Left hindlimb (tissue), 1 donor: ENCODE measurements at places on chromosomes 6 and 20.
A peak's percentile ranks its signal among the peaks of the same experiment; 100 is the strongest.

- DNase-seq, result peak; percentile 62
Measured at GRCh38 chr20:49186535-49187329, 1.4 kb downstream of the STAU1 start.

GRCh38 chr6:15623276-15624116 is 39.3 kb downstream of the DTNBP1 start:
- no peak for DNase-seq

DNA sequence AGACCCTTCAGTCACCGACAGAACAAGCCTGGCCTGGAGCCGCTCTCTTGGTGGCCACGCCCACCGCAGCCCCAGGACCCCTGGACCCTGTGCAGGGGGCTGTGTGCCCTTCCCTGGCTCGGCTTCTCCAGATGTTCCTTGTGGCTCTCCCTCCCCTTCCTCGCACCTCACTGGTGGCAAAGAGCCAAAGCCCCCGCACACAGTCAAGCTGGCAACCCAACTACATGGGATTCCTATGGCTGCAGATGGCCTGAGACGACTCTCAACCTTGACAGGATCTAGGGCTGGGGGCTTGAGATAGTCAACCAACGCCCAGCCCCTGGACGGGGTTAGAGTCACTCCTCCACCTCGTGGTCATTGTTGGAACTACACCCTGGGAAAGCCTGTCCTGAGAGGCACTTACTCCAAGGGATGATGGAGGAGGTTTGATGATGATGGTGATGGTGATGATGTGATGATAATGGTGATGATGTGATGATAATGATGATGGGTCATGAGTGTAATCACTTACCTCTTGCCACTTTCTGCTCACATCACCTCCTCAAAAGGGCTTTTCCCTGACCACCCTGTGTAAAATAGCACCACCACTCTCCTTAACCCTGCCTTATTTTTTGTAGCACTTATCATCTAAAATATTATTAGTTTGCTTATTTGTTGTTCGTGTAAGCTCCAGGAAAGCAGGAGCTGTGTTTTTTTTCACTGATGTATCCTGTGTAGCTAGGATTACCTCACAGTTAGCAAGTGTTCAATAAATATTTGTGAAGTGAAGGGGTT is 278.4 kb downstream of the LRFN2 start:
- DNase-seq, result peak; percentile 59

- DNase-seq, result no peak
Measured at GRCh38 chr6:98957450-98957849, 9.7 kb upstream of the FBXL4 start.

GRCh38 chr6:166351715-166352285 is 9.5 kb upstream of the SFT2D1 start:
- no peak for DNase-seq

DNA sequence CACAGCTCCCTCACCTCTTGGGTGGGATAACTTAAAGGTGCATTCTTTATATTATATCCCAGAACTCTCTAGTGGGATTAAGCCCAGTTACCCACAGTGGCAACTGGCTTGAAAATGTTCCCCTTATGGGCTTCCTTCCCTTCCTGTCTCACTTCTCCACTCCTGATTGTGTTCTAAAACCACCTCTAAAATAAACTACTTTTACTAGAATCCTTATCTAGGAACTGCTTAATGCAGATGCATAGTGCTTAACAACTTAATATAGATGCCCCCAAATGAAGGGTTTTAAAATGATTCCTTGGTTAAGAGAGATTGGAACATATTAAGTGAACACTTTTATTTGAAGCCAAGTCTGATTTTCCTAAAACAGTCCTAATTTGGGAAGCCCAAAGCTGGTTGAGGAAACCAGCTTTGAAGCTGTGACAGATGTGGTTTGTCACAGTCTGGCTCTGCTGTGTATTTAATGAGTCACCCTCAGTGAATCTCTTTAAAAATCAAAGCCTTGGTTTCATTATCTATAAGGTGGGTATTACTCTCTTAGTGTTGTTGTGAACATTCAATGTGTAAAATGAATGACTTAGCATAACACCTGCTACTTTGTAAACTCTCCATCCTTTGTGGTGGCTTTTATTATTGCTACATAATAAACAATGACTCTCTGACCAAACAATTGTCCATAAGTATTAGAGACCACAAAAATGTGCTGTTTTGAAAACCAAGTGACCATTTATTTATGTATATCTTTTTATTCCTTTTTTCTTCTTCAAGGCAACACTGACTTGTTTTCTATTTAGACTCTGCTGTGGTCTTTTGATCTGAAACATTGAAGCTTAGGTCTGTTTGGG is 24.4 kb downstream of the PLCB1 start:
- DNase-seq, result no peak

GRCh38 chr6:43919774-43920173 is 149.8 kb downstream of the VEGFA start:
- DNase-seq, result no peak

DNA sequence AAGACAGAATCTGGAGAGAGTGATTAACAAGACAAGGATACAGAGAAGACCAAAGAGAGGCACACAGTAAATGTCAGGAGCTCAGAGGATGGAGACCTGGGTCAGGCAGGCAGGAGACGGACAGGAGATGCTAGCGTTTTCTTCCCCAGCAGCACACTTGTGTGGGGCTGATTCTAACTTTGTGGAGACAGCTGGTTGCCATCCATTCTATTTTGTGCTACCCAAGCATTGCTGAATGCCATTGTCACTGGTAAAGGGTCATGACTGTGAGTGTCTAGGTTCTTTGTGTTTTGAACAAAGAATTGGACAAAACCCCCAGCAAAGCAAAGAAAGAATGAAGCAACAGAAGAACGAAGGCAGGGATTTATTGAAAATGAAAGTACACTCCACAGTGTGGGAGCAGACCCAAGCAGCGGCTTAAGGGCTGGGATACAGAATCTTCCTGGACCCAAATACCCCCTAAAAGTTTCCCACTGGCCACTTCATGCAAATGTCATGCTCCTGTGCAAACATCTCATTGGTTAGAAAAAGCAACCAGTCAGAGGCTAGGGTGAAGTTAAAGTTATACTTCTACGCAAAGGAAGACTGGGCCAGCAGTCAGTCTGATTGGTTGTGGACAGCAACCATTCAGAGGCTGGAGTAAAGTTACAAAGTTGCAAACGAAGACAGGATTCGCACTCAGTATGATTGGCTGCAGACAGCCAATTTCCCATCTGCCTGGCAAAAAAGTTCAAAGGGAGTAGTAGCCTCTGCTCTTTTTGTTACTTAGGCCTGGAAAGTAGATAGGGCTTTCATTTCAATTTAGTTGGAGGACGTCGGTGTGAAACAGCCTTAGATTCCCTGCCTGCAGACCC is 17.5 kb downstream of the PTK7 start:
- DNase-seq, result no peak

GRCh38 chr6:142647449-142648035 is 297.4 kb downstream of the HIVEP2 start:
- DNase-seq, result no peak

DNA sequence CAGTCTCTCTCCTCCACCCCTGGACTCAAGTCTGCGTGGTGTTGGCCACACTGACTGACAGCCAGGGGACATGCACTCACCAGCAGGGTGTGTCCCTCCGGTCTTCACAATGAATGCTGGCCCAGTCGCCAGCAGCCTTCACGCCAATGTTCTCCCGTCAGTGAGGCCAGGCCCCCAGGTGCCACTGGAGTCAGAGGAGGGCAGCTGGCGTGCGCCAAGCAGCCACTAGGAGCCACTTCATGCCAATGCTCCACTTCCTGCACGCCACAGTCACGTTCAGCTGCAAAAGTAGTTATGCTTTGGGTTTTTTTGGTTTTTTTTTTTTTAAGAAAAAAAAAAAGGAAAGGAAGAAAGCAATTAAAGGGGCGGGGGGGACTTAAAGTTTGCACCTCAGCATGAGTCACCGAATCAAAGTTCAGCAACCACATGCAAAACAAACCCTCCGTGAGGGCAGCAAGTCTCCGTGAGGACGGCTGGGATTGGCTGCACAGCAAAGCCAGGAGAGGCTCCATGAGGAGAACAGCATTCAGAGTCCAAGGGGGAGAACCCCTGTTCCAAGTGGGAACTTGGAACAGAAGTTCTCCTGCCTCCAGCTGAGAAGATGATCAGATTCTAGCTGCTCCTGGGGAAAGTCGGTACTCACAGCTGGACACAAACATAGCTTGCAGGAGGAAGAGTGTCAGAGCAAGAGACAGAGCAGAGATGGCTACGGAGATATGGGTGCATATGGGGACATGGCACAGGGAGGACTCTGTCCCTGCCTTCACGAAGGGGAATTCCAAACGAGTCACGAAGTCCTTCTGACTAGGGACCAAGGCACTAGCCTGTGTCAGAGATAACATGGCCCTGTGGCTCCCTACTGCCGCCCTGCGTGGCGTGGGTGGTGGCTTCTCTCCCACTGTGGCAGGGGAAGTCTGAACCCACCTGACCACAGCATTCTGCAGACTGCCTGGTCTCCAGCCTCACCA is at the start of gene ZC3H12D:
ZC3H12D (minus strand) TSS at position 282 of the 968 bp plus-strand sequence. CDS start 10,471 bp downstream, outside the sequence.
- DNase-seq, result peak; percentile 55

DNA sequence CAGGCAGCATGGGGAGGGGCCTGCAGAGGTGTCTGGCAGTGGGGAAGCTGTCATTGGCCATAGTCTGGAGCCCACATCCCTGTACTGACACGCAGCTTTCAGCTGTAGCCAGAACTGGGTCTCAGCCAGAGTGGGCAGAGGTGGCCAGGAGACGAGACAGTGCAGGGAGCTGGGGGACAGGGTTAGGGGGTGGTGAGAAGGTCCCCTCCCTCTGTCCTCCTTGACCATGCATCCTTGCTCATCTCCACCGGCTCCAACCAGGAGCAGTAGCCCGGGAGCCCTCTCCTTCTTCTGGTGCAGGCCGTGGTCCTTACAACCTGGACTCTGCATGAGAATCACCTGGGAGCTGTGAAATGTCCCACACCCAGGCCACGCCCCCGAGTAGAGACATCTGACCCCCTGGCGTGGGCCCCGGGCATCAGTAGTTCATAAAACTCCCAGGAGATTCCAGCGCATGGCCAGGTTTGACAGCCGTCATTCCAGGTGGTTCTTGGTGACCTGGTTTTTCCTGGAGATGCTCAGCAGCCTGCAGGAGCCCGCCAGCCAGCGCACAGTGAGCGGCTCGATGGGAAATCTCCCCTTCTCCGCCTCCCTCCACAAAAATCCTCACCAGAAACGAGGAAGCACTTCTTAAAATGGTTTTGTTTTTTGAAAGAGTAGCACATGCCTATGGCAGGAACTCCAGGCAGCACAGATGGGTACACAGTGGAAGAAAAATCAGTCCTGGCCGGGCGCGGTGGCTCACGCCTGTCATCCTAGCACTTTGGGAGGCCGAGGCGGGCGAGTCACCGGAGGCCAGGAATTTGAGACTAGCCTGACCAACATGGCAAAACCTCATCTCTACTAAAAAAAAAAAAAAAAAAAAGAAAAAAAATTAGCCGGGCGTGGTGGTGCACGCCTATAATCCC is 56.2 kb downstream of the ADNP start:
- DNase-seq, result no peak

DNA sequence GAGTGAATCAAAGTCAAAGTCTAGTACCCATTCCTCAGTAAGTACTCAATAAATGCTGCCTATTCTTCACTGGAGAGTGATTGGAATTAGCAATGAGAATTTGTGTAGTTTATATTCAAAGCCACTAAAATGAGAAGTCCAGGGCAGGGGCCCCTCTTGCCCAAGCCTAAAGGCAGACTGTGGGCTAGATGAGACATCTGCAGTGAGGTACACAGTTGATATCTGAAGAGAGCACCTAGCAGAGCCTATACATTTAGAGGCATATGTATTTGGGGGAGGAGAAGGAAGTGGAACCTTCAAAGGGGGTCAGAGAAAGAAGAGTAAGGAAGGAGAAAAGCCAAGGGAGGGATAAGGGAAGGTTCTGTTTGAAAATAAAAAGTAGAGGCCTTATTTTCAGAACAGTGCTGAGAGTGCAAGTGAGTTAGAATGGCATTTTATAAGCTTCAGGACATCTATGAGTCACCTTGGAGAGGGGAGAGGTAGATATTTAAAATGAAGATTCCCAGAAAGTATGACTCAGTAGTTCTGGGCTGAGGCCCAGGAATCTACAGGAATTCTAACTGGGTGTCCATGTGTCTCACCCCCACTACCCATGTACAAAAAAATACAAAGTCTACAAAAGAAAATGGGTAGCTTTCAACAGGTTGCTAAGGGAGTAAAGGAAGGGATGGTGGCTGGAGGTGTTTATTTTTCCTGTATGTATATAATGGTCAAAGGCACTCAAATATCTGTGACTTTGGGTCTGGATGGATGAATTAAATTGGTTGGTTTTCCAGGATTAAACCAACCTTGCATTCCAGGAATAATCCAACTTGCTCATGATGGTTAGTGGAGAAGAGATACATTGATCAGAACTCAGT is 135.1 kb downstream of the ZFP64 start:
- no peak for DNase-seq

DNA sequence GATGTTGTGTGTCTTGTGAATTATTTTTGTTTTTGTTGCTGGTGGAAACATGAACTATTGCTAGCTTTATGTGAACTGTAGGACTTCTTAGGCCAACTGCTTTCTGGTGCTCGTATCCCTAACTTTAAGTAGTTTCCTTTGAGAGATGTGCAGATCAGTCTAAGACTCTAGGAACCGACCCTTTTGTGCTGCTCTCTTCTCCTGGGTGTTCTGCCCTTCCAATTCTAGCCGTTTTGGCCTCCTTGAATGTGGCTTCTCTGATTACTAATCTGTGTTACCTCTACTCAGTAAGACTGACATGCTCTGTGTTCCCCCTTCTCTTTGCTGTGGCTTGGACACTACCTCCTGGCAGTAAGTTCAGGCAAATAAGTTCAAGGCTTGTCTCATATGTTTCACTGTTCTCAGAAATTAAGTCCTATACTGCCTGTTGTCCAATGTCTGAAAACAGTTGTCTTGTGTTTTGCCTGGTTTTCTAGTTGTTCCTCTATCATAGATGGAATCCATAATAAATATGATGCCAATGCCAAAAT is 58.0 kb downstream of the FOXO3 start:
- no peak for DNase-seq

DNA sequence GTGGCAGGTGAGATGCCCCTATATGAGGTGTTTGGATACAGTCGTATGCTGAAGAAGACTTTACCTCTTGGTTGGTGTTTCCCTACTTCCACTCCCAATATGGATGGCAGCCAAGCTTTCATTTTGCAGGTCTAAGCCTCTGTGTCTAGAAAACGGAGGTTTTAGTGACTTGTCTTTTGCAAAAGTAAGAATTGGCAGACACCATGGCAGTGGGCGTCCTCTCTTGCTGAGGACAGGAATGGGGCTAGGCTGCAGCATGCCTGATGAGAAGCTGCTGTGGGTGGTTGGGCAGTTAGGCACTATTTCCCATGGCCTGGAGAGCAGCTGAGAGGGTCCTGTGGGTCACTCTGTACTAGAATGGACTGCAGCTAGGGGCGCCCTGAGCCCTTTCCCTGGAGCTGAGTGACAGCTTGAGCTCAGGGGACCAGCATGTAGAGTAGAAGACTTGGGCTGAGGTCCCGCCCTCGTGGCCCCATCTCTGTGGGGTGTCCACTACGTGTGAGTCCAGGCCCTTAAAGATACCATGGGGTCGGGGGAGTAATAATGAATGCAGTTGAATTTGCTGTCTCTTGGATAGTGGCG is 127.4 kb downstream of the CDH26 start:
- no peak for DNase-seq

GRCh38 chr20:48302844-48303542 is 517.7 kb upstream of the SULF2 start:
- no peak for DNase-seq

- no peak for DNase-seq
Measured at GRCh38 chr6:127457456-127458064, 1.6 kb downstream of the KIAA0408 start.

GRCh38 chr6:113171882-113172281 is 685.3 kb upstream of the MARCKS start:
- DNase-seq, result no peak
